ENCODE measurements at places on chromosomes 5 and 9.

GRCh38 chr9:110936719-110937452, 101.4 kb downstream of the LPAR1 start:
- no peak for DNase-seq

DNA sequence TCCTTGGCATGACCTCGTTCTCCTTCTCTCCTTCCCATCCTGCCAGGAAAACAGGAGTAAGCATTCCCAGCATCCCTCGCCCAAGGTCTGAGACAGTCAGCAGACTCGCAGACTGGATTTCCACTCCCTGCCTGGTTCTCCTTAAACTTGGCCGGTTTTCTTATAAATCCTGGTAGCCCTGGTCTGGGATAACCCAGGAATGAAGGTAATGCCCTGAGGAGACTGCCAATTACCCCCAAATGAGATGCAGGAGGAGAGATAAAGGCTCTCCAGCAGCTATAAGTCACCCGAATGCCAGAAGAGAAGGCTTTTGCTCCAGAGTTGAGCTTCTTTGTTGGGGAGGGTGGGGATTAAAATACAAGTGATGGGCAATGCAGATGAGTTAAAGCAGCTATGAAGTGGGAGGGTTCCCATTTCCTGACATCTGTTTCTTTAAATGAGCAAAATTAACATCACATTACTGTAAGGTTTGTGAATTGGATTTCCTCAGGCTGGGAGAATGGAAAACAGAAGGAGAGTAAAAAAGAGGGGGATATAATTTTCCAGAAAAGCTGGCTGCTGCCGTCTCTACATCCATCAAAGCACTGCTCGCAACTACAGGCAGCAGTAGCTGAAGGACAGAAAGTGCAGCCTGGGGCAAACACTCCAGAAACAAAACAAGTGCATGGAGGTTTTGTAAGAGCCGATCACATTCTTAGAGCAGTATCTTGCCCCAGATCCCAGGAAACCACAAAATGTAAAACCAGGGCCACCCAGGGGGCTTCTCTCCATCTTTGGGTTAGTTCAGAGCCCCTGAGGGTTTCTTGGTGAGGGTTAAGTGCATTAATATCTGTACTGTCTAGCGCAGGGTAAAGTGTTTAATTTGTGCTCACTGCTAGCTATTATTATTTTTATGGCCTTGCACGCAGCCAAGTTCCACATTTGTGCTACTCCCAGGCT, 177.6 kb upstream of the PANK3 start:
- DNase-seq, result no peak

DNA sequence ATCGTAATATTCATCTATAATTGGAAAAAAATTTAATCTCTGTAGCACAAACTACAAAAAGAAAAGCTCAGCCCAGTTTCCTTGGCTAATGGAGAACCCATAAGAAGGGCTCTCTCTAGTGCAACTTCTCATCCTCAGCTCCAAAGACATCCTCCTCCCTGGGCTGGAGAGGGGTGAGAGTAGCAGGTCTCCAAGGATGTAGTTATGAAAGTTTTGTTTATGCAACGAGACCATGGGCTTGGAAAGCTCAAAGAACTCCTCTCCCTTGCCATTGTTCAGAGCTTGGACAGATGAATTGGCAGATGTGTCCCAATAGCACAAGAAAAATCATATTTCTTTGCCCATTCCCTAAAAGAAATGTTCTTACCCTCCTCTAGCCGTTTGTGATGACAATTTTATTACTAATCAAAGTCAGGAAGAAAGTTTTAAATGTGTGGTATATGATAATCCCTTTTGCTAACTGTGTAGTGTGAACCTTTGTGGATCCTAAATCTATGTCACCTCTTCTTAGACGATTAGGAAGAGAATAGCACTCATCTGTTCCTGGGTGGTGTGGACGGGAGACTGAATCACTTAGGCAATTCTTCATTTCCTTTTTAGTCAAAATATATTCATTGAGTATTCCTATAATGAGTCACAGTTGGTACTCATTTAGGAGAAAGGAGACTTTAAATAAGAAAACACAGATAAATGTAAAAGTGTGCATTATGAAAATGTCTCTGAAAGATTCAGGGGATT, 52.2 kb downstream of the GARNL3 start:
- DNase-seq, result no peak

DNA sequence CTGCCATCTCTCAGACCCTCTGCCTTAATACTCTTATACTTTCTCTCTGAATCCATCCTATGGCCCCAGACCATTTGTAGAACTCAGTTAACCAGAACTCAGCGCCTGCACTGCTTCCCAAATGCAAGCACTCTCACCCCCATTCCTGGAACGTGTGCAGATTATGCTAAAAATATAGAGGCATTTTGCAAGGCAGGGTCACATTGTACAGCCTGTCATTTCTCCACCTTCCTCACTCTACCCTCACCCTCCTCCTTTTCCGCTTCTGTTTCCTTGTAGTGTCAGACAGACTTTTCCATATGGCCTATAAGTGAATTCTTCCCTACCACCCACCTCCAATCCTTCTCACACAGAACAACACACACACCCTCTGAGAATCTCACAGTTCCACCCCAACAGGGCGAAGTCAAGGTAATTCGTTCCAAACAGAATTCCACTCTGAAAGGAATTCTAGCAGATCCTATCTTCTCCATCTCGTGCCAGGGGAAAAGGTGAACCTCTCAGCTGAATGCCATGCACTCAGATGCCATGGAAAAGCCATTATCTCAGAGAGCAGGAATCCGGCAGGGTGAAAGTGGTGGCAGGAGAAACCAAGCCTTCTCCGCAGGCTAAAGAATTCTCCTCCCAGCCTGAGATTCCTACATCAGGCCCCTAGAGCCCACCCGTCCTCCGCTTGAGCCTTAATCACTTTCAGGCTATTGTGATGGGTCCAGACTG, 25.3 kb downstream of the GGTA1 start:
- DNase-seq, result no peak

DNA sequence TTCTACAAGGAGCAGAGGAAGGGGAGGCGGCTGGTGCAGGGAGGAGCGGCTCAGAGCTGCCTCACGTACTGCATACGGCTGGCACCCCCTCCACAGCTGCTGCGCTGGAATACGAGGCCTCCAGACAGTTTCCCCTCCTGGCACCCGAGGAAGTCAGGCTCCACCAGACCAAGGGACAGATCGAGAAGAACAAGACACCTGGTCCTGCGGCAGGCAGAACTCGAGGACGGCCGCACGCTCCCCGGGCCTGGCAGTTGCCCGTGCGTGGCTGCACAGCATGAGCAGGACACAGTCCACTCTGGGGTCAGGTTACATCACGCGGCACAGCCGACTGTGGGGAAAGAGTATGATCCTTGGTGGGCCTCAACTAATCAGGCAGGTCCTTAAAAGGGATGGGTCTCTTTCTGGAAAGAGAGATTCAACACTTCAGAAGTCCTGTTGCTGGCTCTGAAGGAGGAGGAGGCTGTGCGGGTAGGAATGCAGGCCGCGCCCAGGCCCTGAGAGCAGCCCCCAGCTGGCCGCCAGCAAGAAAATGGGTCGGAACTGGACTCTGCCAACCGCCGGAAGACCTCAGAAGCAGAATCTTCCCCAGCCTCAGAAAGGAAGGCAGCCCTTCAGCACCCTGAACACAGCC, 11.6 kb downstream of the UBAC1 start:
- DNase-seq, result no peak

GRCh38 chr9:15961217-15961616, 408.4 kb downstream of the CCDC171 start:
- no peak for DNase-seq

DNA sequence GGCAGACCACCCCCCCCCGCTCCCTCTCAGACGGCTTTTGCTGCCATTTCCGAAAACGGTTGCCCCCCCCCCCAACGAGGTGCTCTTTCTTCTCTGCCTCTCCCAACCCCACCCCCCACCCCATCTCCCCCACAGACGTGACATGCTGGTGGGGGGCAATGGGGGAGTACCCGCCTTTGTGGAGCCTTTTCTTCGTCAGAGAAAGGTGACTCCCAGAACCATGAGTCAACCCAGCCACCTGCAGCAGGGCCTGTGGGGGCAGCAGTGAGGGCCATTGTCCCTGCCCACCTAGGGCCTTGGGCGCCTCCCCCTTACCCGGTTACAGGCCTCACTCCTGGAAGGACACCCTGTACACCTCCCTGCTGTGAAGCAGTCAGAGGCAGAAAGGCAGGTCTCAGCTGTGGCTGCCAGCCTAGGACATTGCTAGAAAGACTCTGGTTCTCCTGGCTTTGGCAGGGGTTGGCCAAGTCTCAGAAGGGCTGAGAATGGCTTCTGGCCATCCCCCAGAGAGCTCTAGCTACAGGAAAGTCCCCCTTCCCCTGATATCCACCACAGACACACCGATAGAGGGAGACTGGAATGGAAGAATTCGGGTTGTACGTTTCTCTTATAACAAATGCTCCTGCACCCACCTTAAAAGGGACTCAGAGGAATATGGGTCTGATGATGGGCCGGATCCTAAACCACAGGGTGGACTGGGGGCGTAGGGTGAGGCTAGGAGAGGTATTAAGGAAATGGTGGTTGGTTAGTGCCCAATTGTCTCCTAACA, 2.2 kb downstream of the DNAJB5 start:
- no peak for DNase-seq

- no peak for DNase-seq
Observed at GRCh38 chr5:78497573-78498533, 137.4 kb downstream of the SCAMP1 start.

- DNase-seq, result no peak
Observed at GRCh38 chr5:140497897-140498296, 49.6 kb upstream of the EIF4EBP3 start.

GRCh38 chr9:123517512-123517911, 161.5 kb downstream of the CRB2 start:
- DNase-seq, result no peak

DNA sequence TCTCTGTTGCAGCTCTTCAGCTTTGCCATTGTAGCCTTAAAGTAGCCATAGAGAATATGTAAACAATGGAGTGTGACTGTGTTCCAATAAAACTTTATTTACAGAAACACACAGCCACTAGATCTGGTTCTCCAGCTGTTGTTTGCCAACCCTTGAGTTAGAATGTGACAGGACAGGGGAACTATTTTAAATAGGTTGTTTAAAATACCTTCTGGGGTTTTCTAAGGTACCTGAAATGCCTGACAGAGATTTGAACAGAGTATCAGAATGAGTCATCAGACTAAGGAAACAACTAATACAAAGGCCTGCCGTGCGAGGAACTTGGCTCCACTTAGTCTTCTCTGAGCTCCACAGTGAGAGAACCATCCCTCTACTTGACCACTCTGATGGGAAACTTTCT, 85.4 kb downstream of the HSD17B4 start:
- no peak for DNase-seq

DNA sequence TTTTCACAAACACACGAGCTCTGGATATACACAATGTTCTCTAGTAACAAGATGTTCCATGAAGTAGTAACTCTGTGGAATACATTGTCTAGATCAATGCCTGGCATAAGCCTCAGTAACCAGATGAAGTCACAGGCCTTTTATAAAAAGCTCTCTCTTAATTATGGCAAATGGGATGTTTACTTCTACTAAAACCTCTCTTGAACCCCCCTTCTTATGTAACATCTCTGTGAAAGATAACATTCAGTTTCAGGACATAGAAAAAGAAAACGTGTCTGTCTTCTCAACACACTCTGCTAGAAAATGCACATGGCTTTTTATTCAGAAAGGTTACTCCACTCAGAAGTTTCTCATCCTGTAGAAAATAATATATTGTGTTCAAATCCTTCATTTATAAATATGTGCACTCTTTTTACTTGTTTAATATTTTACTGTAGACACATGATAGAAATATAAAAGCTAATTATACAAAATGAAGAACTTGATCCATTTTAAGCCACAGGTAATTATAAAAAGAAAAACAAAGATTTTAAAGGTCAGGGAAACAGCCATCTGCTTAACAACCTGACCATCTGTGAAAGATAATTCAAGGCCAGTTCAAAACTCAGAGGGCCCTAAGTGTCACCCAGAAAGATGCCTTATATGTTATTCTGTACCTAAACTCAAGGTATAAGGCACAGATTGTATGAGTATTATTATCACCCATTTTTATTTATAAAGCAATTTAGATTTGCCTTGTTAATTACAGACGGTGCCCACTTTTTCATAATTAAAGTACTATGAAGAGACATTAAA, 812.0 kb downstream of the CDH18 start:
- DNase-seq, result no peak

- DNase-seq, result no peak
Observed at GRCh38 chr5:87876616-87877015, 392.0 kb downstream of the TMEM161B start.

- DNase-seq, result peak; percentile 38
Observed at GRCh38 chr9:115042781-115043509, 75.0 kb downstream of the TNC start.

DNA sequence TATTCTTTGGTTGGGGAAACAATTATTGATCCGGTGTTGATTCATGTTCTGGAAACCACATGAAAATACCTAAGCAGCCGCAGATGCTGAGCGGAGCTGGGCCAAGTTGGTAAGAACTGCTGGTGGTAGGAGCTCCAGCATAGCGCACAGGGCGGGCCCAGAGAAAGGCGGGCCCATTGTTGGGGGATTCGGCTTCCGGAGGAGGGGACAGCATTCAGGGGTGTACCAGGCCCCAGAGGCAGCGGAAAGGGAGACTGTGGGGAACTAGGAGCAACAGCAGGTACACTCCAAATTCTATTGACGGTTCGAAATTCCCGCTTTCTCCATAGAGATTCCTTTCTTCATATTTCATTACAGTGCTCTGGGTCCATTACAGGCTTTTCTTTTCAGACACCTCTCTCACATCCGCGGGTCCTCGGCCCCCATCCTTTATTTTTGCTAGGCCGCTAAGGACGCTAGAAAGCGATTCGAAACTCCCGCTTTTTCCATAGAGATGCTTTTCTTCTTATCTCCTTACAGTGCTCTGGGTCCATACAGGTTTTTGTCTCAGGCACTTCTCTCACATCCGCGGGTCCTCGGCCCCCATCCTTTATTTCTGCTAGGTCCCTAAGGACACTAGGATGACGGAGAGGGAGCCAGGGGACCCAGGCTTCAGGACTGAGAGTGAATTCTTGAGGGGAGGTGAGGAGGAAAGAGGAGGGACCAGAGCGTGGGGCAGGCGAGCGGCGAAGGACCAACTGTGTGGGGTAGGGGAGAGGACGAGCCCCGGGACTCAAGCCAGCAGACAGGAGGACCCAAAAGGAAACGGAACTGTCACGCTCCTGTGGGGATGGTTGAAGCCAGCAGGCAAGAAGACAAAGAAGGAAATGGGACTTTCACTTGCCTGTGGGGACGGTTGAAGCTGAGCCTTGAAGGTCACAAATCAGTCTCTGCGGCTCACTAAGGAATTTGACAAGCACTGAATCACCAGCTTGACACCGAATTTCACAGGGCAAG, at the start of gene CCDC152:
Gene CCDC152, plus strand, starts transcription at position 213 of the 996 bp plus-strand sequence. CDS start 2,304 bp downstream, outside the sequence.
- DNase-seq, result no peak

DNA sequence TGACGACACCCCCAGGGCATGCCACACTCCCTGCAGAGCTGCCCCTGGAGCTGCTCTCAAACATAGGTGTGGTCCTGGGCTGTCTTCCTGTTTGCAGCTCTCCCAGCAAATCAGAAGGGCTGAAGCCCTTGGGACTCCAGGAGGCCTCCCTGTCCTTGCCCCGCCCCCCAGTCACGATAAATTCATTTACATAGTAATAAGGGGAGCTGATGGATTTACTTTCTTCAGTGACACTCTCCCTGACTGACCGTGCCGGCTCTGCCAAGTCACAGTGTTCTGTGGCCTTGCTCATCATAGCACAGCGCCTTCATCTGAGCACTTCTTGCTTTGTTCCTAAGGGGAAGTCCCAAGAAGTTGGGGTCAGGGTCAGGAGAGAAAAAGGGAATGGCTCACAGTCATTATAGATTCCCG, 121.4 kb downstream of the ENC1 start:
- no peak for DNase-seq

GRCh38 chr9:15293804-15294316, 13.2 kb downstream of the TTC39B start:
- no peak for DNase-seq

- no peak for DNase-seq
Observed at GRCh38 chr5:72248410-72248981, 71.5 kb downstream of the MRPS27 start.
